ENCODE measurements at places on chromosomes 6 and 20.

- DNase-seq: no peak
These were observed 601 bp upstream of the ATRN start for GRCh38 chr20:3470208-3470626.

GRCh38 chr6:139373928-139374356, 506 bp downstream of the CITED2 start:
- DNase-seq: no peak

DNA sequence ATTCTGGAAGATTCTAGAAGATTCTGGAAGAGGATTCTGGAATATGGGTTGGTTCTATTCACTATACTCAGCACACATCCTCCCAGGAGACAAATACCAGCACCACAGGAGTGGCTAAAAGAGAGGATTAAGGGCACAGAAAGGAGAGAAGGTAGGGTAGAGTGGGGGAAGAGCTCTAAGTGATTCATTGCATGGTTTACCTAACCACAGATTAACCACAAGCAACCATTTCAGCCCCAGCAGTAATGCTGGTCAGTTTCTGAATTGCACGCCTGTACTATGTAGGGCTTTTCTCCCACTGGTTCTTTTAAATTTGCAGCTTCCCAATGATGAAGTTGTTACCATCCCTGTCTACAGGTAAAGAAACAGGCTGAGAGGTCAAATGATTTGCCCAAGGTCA, 192.7 kb upstream of the PMEPA1 start:
- DNase-seq: no peak

- DNase-seq: peak; percentile 72
These were observed 67.4 kb upstream of the HINT3 start for GRCh38 chr6:125888989-125889656.

- no peak for DNase-seq
These were observed 15.5 kb upstream of the BMP7 start for GRCh38 chr20:57281900-57282299.

DNA sequence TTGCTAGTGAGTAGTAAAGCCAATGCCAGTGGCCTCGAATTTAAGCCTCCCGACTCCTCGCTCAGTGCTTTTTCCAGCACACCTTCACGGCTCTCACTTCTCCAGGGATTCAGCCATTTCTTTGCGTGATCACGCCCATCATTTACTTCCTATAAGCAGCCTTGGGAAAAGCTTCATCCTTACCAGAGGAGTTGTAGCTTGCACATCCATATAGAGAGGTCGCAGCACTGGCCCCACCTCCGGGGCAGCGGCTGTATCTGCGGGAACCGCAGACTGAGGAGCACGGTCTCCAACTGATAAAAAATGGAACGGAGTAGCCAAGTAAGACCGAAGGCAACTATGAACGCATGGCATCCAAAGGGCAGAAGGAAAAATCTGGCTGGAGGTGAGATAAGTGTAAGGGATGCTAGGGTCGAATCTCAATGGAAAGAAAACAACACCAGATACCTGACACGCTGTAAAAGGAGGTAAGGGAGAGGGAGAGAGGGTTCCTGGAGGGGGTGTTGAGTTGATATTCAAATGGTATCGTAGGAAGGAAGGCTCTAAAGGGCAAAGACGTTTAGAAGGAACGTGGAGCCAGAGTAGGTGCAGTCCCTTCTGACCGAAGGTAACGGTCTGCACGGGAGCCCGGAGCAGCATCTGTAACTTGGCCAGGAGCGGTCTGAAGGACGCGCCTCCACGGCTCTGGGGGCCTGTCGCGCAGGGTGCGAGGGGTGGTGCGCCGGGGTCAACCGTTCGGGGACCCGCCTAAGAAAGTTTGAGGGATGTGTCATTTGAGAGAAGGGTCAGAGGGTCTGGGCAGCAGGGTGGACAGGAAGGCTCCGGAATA, 640 bp downstream of the NFS1 start:
- DNase-seq: no peak

GRCh38 chr20:59765599-59766177, 161.3 kb downstream of the PHACTR3 start:
- DNase-seq: peak; percentile 51
